Activated naive CD4-positive, alpha-beta T cell (primary cell): ENCODE measurements at places on chromosomes 3 and 15.

DNA sequence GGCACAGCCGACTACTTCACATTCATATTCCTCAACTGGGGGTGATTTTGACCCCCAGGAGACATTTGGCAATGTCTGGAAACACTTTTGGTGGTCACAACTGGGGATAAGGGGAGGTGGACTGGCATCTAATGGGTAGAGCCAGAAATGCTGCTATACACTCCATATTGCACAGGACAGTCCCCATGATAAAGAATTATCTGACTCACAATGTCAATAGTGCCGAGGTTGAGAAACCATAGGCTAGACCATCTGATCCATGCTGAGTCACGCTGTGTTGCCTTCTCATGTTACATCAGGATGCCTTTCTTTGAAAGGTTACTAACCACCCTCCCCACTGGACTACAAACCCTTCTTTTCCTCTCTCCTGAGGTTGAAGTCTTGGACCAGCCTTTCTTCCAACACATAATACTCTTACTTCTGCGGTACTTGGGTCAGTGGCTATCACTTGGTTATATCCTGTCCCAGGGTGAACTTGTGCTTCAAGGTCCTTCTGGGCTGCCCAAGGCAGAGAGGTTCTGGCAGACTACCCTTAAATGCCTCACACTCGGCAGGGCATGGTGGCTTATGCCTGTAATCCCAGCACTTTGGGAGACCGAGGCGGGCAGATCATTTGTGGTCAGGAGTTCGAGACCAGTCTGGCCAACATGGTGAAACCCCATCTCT, 68.8 kb downstream of the CTNNB1 start:
- no peak for DNase-seq

DNA sequence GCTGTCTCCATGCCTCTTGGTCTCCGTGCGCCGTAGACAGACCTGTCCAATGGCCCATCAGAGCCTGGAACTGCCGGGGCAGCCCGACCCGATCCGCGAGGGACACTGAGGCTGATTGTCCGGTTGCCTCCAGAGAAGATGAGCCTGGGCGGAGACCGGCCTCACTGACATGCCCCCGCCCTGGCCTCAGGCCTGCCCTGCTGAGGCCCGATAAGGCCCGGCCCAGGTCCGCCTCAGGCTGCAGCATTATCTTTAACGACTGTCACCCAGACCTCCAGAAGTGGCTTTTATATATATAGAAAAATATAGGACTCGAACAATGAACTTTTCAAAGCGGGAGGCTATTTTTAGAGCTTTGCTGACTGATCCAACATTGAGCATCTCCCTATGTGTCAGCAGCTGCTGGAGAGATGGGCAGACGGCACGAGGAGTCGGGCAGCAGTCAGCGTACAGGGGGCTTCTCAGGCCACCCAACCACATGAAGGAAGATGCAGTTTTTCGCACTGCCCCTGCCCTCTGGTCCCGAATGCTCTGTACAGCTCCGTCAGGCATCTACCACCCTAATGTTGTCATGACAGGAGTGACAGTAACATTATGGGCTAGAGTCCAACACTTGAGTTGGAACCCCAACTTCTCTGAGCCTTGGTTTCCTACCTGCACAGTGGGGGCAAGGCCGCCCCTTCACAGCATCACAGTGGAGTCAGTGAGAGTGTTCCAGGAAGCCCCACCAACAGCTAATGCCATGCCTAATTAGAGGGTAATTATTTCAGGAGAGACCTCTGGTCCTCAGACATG, 112.0 kb upstream of the RPL32 start:
- DNase-seq, result no peak

- DNase-seq, result no peak
Measured at GRCh38 chr15:100201376-100202280, 140.1 kb downstream of the ADAMTS17 start.

- DNase-seq, result no peak
Measured at GRCh38 chr3:112086875-112087524, 811 bp downstream of the C3orf52 start.

GRCh38 chr3:16875876-16876550, 8.7 kb upstream of the PLCL2 start:
- no peak for DNase-seq

GRCh38 chr15:31169558-31169957, 68.0 kb upstream of the TRPM1 start:
- DNase-seq, result no peak

- no peak for DNase-seq
Measured at GRCh38 chr15:33852570-33852969, 115.7 kb upstream of the CHRM5 start.

DNA sequence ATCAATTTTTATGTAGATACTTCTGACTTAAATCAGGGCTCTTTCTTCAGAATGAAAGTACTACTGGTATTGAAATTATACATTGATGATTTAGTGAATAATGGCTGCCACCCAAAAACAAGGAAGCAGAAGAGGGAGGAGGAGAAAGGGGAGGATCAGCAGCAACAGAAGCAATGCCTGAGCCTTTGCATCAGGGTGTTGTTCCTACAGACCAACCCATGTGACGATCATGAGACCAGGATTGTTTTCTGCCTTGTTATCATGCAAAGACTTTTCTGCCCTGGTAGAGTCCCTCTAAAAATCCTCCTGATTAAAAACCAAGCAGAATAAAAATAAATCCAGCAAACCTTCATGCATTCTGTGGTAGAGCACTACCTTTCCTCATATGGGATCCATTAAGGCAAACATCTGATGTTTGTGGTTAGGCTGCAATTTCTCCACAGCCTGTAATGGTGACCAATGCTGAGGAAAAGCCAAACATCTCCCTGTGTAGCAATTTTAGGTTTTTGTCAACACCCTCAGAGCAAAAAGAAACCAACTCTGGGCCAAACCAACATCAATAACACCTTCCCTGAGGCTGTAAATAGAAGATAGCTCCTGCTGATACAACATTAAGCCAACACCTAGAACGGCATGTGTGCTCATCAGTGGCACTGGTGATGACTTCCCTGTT, 191.7 kb downstream of the ATP8B4 start:
- DNase-seq, result no peak

DNA sequence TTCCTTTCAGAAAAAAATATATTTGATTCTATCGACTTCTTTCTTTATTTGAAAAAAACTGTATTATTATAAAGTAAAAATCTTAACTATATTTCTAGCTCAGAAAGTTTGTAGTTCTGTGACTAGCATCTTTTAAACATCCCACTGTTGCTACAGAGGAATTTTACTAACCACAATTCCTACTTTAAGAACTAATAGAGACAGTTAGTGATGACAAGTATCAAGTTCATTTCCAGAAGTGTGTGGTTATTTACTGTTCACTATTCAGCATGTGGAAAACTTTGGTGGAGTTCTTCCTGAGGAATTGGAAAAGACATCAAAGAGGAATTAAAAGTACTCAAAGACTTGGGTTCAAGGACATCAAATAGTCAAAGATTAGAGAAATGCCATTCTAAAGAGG, 524.1 kb upstream of the CBLB start:
- DNase-seq, result no peak

GRCh38 chr3:73451301-73451944, 173.3 kb downstream of the PDZRN3 start:
- DNase-seq, result no peak
